ENCODE measurements at places on chromosomes 6 and 20.

GRCh38 chr6:84967965-84968364, 203.6 kb upstream of the TBX18 start:
- no peak for DNase-seq

- DNase-seq, result no peak
These were observed 23.0 kb upstream of the FKBP1A start for GRCh38 chr20:1415667-1416468.

DNA sequence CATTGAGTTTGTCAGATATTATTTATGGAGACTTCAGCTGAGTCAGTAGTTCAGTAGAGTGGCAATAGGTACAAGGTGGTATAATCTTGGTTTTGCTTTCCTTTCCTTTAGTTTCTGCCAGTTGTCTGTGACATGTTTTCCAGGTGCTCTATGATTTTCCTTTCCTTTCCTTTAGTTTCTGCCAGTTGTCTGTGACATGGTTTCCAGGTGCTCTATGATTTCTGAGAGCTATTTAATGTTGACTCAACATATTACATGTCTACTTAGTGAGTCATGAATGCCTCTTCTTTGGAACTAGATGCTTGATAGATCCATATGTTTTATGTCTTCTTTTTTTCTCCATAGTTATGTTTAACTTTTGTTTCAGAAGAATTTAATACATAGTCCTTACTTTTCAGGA, 186.4 kb upstream of the DEFB112 start:
- DNase-seq, result no peak

GRCh38 chr20:48198929-48199451, 413.7 kb upstream of the SULF2 start:
- DNase-seq, result no peak

- DNase-seq, result no peak
These were observed 49.4 kb upstream of the COL10A1 start for GRCh38 chr6:116175344-116175743.

DNA sequence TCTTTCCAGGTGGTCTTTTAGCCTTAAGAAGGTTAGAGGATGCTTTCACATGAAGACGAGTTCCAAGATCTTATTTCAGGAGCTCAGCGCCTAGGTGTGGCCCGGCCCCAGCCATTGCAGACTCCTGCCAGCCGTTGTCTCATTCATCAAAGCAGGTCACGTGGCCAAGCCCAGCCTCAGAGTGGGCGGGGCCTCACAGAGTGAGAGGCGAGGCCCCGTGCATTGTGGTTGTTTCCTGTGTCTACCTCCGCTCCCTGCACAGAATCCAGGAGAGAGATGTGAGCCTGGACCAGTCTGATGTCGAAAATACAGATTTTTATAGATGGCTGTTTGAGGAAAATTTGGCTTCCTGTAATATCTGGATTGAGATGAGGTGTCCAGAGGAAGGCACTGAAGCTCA, 49.2 kb upstream of the CST5 start:
- DNase-seq, result no peak

DNA sequence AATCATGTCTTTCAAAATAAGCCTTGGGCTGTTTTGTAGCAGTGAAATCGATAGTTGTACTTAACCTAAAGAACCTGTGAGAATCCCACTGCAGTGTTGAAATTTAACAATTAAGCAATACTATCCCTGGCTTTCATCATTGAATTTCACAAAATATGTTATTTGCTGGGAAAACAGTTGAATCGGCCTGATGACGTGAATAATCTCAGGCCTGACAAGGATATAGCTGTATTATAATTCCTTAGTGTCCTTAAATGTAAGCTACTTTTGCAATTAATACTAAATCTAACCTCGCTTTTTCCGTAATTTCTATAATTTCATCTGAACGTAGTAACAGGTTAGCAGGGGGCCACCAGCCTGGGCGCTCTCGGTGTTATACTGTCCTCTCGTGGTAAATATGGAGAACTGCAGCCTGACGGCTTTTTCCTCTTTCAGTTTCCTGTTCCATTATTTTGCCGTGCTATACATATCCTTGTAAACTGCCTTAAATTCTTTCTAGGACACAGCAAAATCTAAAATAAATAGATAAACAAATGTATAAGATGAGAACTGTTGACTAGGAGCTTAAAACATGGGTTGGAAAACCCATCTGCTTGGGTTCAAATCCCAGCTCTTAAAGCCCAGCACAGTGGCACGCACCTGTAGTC, 24.0 kb downstream of the MTFR2 start:
- no peak for DNase-seq

GRCh38 chr6:47027315-47027714, 14.8 kb downstream of the ADGRF1 start:
- no peak for DNase-seq

Data from cerebellar nuclear complex (tissue), 1 donor.